ENCODE measurements at places on chromosomes 11 and 22. TPM values are rescaled to one million over a fixed set of nuclear protein-coding genes. Genes with fewer than 3 reads are reported as not detected.

THOC5 gene
- 89.3 TPM for total RNA-seq

- no peak for DNase-seq
Measured at GRCh38 chr22:36056980-36057379, 28.4 kb upstream of the RBFOX2 start.

- DNase-seq = no peak
Measured at GRCh38 chr11:106275151-106275550, 197.7 kb downstream of the AASDHPPT start.

DNA sequence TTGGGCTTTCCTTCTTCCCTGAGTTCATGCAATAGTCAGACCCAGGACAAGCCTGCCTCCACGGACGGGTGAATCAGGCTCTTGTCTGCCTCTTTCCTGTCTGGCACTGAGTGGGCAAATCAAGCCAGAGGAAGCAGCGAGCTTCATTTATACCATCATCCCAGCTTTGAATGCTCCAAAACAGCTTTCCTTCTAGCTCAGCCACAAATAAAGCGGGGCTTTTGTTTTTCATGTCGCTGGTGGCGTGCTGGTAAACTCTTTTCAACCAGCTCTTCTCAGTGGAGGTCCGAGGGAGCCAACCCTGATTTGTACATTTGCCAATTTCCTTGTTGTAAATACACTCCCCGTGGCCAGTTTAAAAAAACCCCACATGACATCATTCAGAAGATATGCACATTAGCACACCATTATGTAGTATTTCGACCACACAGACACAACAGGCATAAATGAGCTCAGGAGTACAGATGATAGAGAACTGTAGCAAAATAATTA lies 8.6 kb downstream of the C11orf91 start:
- no peak for DNase-seq

GRCh38 chr11:96188243-96189006 lies 154.6 kb downstream of the MAML2 start:
- DNase-seq = no peak

- no peak for DNase-seq
Measured at GRCh38 chr11:103892603-103893002, 143.8 kb upstream of the DDI1 start.

Data from natural killer cell treated with Interleukin-12 subunit alpha and Interleukin-12 subunit beta and Interleukin-15 and Interleukin-18, amount 100 ng/mL, for 72 hours (primary cell).